ENCODE measurements at places on chromosomes 7 and 10.

DNA sequence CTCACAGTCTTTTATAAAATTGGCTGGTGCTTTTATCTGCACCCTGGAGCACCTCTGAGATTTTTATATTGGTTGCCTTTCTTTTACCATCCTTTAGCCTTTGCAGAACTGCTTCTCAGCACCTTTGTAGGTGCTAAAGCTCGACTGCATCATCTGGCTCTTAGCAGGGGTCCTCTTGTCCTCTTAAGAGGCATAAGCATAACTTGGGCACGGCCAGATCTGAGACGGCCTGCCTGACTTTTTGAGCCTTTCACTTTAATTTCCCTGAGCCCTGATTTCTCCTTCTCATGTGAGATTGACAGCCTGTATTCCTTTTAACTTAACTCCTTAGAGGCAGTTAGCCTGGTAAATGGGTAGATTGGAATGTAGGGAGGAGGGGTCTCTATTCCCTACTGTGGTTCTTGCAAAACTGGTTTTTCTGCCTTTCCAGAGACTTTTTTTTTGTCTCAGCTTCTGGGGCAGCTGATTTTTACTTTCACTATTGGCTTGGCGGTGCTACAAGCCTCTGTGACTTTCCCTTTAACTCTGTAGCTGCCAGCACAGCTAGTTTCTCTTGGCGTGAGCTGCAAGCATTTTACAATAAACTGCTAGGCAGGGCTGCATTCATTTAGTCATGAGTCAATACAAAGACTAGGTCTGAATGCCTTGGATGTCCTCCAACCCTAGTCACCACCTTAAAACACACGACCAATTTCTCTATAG lies 24.0 kb downstream of the ZPBP start:
- DNase-seq, result no peak

DNA sequence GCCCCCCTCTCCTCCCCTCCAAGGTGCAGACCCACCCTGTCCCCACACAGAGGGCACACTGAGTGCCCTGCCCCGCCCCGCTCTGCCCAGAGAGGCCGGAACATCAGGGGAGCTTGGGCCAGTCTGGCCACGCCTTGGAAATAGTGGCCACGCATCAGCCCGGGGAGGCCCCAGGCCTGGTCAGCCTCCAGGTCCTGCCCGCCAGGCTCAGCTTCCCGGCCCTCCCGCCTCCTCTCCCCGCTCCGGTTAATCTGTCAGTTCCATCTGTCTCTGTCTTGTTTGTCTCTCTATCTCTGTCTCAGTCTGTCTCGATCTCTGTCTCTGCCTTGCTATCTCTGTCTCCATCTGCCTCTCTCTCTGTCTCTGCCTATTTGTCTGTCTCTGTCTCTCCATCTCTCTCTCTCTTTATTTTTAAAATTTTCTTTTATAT lies 28.9 kb upstream of the TNRC18 start:
- DNase-seq, result no peak

- no peak for DNase-seq
Measured at GRCh38 chr7:115980159-115980558, 50.4 kb downstream of the TFEC start.

DNA sequence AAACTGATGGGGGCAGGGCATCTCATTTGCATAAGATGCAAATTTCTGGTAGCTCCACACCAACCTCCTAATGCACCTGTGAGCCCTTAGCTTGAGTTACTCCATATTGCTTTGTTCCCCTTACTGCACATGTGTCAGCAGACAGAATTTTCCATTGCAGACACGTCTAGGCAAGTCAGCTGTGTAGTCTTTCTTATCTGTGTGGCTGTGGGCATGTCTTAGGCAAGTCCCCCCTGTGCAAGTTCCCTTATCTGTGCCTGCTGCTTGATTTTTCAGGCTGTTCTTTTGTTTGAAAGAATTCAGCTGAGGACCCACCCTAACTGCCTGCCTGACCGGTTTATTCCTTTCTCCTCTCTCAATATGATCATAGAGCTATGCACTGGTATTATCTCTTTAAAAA lies 28.5 kb upstream of the TRIM24 start:
- DNase-seq, result no peak

- no peak for DNase-seq
Measured at GRCh38 chr7:90290244-90291113, 30.6 kb downstream of the FAM237B start.

GRCh38 chr10:15293862-15294842 lies 76.9 kb downstream of the FAM171A1 start:
- no peak for DNase-seq

All from frontal cortex (tissue), 4 donors.